Chondrocyte (in vitro differentiated cells): ENCODE measurements at places on chromosomes 7 and 10.

DNA sequence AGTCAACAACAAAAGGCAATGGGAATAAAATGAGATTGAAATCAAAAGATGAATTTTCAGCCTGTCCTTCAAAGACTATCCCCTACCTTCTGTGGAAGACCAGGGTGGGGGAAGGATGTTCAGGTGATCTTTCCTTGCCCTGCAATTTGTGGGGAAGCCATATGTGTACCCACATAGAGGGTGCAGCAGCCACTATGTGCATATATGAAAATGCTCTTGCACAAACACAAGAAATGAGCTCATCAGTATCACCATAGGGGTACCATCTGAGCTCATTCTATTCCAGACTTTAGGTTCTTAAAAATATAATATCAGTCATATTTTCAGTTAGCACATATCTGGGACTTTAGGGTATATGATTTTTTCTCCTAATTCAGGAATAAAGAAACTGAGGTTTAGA lies 17.7 kb downstream of the GIMAP5 start:
- DNase-seq = no peak

GRCh38 chr7:34747176-34747781 lies 89.3 kb downstream of the NPSR1 start:
- DNase-seq = no peak

- no peak for DNase-seq
Observed at GRCh38 chr10:100391163-100392002, 44.4 kb downstream of the SCD start.

DNA sequence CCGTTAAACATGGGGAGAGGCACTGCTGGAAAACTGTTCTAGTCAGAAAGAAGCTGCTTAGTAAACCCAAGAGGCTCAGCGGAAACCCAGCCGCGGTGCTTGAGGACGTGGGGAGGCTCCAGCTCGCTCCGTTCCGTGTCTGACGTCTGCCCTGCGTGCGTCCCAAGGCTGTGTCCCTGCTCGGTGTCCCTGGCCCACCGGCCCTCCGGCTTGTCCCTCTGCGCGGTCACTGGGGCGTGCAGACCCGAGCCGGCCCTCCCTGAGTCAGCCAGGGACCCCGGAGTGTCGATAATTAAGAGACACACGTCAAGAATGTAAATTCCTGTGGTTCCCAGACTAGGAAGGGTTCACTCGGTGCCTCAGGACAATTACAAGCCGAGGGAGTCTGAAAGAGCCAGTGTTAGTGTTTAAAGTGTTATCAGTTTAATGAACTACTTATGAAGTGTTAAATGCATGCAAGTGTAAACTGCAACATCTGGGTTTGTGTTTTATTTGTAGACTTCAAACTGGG lies 98.9 kb downstream of the WDR11 start:
- DNase-seq = no peak

- no peak for DNase-seq
Observed at GRCh38 chr10:17147884-17148489, 18.4 kb upstream of the CUBN start.

- no peak for DNase-seq
Observed at GRCh38 chr7:28778786-28779185, 179.3 kb downstream of the TRIL start.

- no peak for DNase-seq
Observed at GRCh38 chr10:69061305-69062161, 26.4 kb upstream of the SRGN start.

GRCh38 chr10:22805304-22805703 lies 90.9 kb upstream of the PIP4K2A start:
- DNase-seq = no peak

- no peak for DNase-seq
Observed at GRCh38 chr7:70616211-70616610, 515.7 kb upstream of the GALNT17 start.

GRCh38 chr7:90833443-90833842 lies 237.3 kb downstream of the CDK14 start:
- DNase-seq = no peak

GRCh38 chr10:54120806-54121205 lies 680.2 kb downstream of the PCDH15 start:
- no peak for DNase-seq

DNA sequence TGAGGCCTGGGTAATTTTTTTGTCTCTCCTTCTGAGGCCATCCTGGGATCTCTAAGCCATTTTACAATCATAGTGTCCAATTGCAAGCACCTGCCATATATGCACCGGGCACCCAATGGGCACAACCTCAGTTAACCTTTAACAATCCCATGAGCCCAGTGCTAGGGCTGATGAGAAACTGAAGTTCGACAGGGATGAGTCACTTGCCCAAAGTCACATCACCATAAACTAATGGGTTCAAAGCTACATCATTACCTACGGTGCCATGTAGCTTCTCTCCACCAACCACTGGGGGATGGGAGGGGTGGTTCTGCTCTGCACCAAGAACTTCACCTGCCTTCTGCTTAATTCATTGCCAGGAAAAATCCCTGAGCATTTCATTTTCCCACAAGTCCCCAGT lies 95.8 kb upstream of the ZNF716 start:
- peak; percentile 7 for DNase-seq

- peak; percentile 73 for DNase-seq
Observed at GRCh38 chr7:157904211-157904865, 567.5 kb downstream of the DNAJB6 start.

DNA sequence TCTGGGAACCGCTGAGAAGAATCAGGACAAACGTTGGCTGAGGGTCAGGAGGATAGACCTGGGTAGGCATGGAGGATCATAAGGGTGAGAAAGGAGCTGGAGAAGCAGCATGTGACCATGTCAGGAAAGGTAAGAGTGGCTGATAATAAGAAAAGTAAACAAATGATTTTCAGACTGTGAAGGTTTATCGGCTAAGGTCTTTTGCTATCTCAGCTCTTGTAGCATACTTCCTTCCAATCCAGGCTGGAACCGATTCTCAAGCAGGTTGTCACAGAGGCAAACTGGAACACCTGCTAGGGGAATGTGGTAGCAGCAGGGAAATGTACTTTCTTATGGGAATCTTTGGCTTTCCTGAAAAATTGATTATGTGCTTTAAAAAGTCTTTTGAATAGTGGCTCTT lies 74.7 kb downstream of the TMEM168 start:
- no peak for DNase-seq
